ENCODE measurements at places on chromosomes 4 and X.

DNA sequence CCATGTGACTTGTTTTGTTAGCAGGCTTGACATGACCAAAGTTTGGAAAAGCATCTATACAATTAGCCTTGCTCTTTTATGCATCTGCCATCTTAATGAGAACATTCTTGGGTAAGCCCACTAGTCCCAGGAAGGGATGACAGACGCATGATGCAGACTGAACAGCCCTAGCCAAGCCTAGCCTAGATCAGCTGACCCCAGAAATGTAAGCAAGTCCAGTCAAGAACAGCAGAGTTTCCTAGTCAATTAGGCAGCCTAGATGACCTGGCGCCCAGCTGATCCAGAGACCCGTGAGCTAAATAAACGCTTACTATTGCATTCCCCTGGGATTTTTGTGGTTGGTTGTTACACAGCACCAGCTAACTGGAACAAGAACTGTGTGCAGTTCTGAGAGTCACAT is 457.9 kb downstream of the BCOR start:
- no peak for DNase-seq

- no peak for DNase-seq
Observed at GRCh38 chr4:147772459-147772969, 40.6 kb downstream of the ARHGAP10 start.

DNA sequence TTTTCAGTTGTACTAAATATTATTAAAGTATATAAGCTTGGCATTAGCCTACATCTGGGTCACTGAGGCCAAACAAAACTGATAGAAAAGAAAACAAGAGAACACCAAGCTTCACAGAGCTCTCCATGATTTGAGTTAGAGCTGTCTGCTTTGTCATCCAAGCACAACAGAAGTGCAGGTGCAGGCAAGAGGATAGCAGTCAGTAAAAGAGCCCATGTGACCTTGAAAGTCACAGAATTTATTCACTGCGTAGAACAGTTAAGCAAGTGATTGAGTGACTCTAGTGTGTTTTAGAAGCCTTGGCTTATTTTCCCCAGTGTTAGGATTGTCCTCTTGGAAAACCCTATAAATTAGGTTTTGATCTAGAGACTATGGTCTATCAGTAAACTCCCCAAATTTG is 49.4 kb upstream of the PRDM5 start:
- no peak for DNase-seq

DNA sequence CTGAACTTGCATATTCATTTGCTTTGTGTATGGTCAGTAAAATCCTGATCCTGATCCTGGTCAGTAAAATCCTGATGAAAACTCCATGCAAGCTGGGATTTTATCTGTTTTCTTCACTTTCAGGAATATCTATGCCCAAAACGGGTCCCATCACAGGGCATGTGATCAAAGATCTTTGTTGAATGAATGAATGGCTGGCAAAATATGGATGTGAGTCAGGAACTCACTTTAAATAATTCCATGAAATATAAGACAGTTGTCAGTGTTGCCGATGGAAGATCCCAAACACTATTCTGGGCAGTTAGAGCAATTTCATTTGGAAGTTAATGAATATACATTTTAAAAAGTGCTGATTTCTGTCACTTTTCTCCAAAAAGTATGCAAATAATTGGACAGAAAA is 598.4 kb downstream of the GBA3 start:
- no peak for DNase-seq

DNA sequence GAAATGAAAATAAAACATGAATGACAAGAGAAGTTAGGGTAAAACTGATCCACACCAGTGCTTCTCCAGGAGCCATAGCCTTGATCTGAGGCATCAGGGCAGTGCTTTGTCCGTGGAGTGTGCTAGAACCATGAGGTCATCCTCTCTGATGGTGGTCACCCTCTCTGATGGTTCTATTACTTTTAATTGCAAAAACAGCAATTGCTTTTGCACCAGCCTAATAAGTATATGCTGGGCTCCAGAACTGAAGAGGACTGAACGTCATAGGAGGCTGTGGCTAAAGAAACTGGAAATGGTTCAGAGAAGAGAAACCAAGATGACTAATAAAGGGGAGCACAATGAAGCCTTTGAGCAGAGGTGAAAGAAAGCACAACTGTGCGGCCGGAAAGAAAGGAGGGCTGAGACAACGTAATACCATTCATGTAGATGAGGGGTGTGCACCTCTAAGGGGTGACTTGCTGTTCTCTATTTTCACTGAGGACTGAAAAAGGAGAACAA is 17.0 kb upstream of the TMEM154 start:
- no peak for DNase-seq
